ENCODE measurements at places on chromosomes 7 and 10. TPM values are rescaled to one million over a fixed set of nuclear protein-coding genes. Genes with fewer than 3 reads are reported as not detected.

DNA sequence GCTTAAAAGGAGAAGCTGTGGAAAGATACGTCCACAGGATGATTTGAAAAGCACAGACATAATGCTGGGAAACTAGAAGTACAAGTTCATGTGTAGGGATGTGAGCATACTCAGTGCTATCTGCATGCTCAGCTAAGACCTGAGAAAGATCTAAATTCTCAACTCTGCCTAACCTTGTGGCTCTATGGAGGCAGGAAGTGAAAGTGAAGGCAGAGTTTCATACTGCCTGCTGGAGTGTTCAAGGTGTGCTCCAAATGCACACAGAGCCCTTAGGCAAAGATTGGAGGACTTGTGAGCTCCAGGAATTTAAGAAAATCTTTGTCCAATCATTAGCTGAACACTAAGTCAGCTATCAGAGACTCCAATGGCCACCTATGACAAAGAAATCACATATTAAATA is 190.9 kb downstream of the RNLS start:
- no peak for DNase-seq

- no peak for DNase-seq
Measured at GRCh38 chr10:82572744-82573143, 697.8 kb downstream of the NRG3 start.

Gene OR9A2
- total RNA-seq: not detected

- DNase-seq: no peak
Measured at GRCh38 chr10:79112881-79113431, 44.2 kb downstream of the ZMIZ1 start.

Gene ODAD2
- 0.22 TPM for total RNA-seq

DNA sequence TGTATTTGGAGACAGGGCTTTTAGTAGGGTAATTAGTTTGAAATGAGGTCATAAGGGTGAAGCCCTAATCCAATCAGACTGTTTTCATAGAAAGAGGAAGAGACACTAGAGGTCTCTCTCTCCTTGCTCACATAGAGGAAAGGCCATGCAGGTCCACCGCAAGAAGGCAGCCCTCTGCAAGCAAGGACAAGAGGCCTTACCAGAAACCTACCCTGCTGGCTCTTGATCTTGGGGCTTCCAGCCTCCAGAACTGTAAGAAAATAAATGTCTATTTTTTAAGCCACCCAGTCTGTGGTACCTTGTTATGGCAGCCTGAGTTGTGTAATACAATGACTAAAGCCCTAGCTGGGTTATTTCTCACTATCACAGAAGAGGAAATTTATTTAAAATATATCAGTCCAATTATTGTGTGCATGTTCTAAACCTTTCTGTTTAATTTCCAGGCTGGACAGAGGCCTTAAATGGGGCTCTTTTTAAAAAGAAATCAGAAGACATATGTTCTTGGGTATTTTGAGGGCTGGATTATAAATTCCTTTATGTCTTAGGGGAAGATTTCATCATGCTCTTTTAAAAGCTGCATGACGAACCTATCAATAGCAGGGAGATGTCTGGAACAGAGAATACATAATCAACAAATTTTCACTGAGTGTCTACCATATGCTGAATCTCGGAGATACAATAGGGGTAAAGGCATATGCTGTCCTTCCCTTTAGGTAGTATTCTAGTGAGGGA is 12.9 kb upstream of the TMEM26 start:
- no peak for DNase-seq

- no peak for DNase-seq
Measured at GRCh38 chr7:55052741-55053427, 34.1 kb downstream of the EGFR start.

DNA sequence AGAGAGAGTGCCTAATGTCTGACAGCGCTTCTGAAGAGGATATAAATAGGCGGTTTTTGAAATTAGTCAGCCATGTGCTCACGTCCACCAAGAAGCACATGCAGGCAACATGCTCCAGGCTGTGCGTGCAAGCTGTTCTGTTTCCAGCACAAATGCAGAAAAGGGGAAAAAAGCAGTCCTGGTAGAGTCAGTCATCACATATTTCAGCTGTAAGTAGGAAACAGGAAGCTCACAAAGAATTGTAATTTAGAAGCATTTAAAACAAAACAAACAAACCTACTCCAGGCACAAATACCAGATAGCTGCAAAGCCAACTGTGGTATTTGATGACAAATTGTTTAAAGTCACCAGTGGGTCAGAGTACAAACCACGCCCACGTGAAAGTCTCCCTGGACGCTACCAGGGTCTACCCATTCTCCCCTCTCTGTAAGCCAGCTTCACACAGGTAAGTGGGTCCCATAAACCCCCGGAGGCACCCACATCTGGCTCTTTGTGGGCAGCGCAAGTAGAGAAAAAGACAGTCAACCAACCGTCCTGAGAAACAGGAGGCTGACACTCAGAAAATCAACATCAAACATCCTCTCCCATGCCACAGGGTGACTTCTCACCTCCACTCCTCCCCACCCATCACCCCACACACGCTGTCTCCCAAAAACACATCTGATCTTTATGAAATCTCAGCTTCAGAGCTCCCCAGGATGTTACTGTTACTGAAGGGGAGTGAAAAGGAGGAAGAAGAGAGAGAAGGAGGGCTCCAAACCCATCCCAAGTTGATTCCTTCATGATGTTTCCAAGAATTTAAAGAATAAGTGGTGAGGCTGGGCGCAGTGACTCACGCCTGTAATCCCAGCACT is 186.4 kb downstream of the FAM107B start:
- DNase-seq: no peak

- DNase-seq: no peak
Measured at GRCh38 chr10:126979311-126979710, 74.1 kb downstream of the DOCK1 start.

Gene PLCE1
- total RNA-seq: 5.7 TPM

DNA sequence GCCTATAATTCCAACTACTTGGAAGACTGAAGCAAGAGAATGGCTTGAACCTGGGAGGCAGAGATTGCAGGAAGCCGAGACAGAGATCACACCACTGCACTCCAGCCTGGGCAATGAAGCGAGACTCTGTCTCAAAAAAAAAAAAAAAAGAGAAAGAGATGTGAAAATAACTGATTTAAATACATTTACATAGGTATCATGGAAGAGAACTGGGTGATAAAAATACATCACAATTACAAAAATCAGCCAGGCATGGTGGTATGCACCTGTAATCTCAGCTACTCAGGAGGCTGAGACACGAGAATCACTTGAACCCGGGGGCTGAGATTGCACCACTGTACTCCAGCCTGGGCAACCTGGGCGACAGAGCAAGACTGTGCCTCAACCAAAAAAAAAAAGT is 19.8 kb downstream of the NANOS1 start:
- no peak for DNase-seq

Gene TMEM176A
- total RNA-seq: 64.3 TPM

- DNase-seq: no peak
Measured at GRCh38 chr10:95297402-95297801, 6.6 kb upstream of the PDLIM1 start.

Gene DRGX
- not detected for total RNA-seq

Gene KIAA1549
- 2.4 TPM for total RNA-seq

DNA sequence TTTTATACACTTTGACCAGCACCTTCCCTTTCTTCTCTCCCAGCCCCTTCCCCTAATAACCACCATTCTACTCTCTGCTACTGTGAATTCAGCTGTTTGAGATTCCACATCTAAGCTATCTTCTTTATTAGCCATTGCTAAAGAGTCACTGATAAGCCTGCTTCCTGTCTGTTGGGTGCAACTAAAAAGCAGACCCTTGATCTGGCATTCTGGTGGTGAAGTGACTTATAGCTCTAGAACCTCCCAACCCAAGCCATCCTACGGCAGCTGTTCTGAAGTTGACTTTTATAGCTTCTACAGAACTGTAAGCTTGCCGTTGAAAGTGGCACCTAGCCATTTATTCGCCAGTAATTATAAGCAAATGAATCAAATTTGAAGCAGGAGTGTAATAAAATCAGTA is 105.6 kb downstream of the AHR start:
- DNase-seq: no peak

All from mesenteric fat pad (tissue), 1 donor.